CD4-positive, alpha-beta T cell treated with Interferon alpha-2 for 1 hour (primary cell): ENCODE measurements at places on chromosomes 3 and 15.

GRCh38 chr3:194126790-194127189 is 9.2 kb upstream of the HES1 start:
- DNase-seq: no peak

- no peak for DNase-seq
Observed at GRCh38 chr3:84236261-84236660, 722.5 kb upstream of the CADM2 start.

GRCh38 chr3:7640787-7641186 is 779.9 kb downstream of the GRM7 start:
- no peak for DNase-seq

GRCh38 chr3:187927565-187927964 is 182.3 kb upstream of the BCL6 start:
- no peak for DNase-seq

DNA sequence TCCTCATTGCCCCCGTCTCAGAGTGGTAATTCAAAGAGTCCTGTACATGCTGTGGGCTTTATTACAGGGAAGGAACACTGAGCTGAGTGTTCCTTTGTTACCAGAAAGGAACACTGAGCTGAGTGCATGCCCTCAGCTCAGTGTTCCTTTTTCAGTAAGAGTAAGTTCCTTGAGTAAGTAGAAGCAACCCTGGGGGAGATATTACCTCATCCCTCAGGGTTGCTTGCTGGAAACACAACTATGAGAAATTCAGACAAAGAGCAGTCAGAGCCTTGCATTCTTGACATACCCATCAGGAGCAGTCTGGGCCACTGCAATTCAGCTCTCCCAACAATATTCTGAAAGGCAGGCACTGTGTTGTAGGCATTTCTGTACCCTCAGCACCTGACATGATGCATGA is 17.0 kb downstream of the CHRM5 start:
- no peak for DNase-seq
